SIG-M5 (cell line): ENCODE measurements at places on chromosomes 11 and 22.

DNA sequence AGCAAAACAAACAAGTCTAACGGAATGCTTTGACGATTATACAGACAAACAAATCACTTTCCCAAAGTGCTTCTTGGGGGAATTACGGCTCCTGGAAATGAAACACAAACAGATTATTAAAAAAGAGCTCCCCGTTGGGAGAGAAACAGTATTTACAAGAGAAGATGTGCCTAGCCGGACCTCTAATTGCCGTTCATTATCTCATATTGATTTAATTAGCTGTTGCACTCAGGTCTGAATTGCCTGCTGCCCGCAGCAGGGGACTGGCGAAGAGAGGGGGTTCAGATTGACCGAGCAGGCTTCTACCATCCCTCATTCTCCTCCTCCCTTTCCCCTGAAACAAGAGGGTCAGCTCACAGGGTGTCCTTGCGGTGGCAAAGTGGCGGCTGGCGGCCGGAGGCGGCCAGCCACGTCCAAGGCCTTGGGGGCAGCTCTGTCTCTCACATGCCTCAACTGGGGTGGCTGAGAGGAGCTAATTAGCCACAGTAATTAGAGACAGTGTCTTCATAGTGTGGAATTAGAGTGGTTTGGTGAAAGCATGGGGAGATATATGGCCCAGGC, 295.1 kb downstream of the MIAT start:
- no peak for DNase-seq

DNA sequence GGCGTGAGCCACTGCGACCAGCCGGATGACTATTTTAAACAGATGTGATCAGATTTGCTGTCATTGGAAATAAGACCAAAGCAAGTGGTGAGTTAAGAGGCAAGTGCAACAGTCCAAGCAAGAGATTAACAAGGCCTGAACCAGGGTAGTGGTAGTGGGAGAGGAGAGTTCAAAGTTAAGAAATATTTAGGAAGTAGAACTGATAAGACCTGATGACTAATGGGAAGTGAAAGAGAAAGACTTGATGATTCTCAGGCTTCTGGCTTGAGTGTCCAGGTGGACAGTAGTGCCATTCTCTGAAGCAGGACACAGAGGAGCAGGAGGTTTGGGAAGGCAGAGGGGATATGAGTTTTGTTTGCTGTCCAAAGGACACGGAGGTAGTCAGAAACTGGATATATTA, 7.2 kb downstream of the NDUFC2 start:
- DNase-seq: no peak

DNA sequence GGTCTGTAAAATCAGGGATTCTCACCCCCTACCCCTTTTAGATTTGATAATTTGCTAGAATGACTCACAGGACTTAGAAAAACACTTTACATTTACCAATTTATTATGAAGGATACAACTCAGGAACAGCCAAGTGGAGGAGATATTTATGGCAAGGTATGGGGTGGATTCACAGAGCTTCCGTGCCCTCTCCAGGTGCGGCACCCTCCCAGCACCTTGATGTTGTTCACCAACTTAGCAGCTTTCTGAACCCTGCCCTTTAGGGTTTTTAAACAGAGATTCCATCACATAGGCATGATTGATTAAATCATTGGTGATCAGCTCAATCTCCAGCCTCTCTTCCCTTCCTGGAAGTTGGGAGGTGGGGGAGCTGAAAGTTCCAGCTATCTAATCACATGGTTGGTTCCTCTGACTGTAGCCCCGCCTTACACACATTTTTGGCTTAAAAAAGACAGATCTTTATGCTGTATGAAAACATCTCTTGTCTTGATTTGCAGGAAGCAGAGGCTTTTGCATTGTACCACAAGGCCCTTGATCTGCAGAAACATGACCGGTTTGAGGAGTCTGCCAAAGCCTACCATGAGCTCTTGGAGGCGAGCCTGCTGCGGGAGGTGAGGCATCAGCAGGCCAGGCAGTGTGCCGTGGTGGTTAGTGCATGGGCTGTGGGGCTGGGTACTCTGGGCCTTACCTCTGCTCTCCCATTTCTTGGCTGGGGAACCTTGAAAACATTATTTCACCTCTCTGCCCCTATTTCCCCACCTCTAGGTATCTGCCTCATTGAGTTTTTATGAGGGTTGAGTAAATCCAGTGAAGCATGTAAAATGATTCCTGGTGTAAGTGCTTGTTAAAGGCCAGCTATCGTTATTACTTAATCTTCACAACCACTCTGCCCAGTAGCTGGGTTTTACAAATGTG, 27.0 kb downstream of the CABIN1 start:
- DNase-seq: no peak

GRCh38 chr11:93519179-93519578, 24.0 kb downstream of the SMCO4 start:
- DNase-seq: no peak

DNA sequence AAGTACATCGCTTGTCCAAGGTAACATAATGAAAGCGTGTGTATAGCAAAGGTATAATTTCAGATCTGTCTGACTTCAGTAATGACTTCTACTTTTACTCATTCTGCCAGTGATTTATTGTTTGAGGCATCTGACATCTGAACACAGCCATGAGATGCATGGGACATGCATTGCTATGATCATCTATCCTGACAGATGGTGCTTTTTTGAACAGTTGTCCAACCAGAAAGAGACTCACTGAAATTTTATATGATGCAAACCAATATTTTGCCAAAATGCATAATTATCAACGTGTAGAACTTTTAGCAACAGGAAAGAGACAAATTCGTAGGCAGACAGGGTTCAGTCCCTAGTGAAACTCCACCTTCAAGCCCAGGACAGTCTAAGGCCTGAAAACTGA, 19.6 kb downstream of the OR5M3 start:
- no peak for DNase-seq

DNA sequence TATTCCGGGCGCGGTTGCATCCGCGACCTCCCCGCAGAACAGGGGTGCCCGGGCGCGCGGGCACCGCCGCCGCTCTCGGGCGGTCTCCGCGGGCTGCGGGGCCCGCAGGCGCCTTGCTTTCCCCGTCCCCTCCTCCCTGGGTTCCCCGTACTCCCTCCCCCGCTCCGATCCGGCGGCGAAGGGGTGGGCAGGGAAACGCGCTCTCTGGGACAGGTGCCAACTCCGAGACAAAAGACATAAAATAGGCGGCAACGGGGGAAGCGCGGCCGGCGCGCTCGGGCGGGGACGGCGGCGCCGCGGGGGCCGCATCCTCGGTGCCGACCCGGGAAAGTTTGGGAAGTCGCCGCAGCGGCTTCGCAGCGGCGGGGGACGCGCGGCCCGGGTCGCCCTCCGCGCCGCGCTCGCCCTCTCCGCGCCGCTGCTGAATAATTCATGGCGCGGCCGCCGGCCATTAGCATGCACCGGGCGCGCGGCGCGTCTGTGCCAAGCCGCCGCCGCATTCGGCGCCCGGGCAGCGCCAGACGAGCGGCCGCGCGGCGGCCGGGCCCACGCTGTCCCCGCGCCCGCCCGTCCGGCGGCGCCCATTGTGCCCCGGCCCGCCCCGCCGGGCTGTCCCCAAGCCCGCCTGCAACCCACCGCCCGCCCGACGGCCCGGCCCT, 78.7 kb upstream of the PPARA start:
- DNase-seq: no peak

- DNase-seq: no peak
These were observed 97.2 kb downstream of the GRIK4 start for GRCh38 chr11:120608760-120609211.

- DNase-seq: no peak
These were observed 127.4 kb upstream of the SORL1-AS1 start for GRCh38 chr11:121580154-121580553.

DNA sequence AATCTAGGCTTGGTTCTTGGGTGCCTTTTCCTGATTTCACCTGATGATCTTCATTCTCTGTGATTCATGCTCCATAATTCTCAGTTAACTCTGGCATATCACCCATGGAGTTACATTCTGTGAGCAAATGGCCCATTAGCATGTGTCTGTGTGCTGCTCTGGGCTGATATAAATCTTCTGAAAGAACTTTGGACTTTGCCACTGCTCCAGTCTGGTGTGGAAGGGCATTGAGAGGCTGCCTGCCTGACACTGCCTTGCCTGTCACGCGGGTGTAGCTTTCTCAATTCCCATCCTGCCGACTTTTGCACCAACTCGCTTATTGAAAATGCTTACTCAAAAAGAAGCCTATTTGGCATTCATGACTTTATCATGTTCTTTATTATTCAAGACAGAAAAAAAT, 42.2 kb downstream of the FAT3 start:
- no peak for DNase-seq

- no peak for DNase-seq
These were observed 204.4 kb downstream of the ADAMTS15 start for GRCh38 chr11:130652671-130653335.

GRCh38 chr11:2655016-2655719, 44.6 kb downstream of the KCNQ1OT1 start:
- DNase-seq: no peak

GRCh38 chr11:120521176-120521575, 9.6 kb downstream of the GRIK4 start:
- no peak for DNase-seq

DNA sequence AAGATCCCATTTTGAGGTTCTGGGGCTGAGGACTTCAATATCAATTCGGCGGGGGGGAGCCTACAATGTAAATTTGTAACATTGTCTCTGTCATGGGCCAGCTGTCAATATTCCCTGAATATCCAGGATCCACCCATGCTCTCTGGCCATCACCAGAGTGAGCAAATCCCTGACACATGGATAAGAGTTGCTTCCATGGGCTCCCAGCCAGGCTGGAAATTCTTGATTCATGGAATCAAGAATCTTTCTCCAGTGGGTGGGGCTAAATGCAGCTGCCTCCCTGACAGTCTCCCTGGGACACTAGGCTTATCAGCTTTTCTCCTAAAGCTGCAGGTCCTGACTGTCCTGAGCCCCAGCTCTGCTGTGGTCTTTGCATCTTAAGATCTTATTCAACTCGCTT, 86.9 kb upstream of the IGLL5 start:
- DNase-seq: no peak

DNA sequence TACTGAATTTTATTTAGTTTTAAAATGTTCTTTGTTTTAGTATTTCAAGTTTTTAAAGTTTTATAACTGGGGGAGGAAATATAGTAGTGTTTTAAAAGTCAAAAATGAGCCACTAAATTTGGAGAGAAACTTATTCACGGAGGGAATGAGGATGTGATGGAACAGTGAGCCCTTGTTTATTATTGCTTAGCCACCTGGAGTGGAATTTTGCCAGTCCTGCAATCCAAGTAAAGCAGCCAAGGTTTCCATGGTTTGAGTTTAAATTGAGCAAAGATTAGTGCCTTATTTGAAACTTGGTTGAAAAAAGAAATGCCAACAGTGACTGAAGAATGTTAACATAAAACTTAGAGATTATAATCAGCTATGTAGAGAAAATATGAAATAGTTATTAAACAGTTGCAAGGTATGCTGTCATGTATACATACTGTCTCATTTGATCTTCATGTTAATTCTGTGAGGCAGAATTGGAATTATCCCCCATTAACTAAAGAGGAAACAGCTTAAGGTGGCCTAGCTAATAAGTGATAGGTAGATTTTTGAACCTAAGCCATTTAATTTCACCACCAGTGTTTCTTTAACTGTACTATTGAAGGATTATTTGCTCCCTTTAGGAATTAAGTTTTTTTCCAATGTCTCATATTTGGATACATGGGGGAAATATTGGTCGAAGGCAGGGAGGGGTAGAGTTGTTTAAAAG, 36.4 kb downstream of the SWAP70 start:
- no peak for DNase-seq

GRCh38 chr11:132379540-132379939, 1009.1 kb downstream of the NTM start:
- no peak for DNase-seq

GRCh38 chr22:48896766-48897644, 930.7 kb downstream of the BRD1 start:
- DNase-seq: no peak

- DNase-seq: no peak
These were observed 122.3 kb downstream of the RCN1 start for GRCh38 chr11:32213223-32213622.

DNA sequence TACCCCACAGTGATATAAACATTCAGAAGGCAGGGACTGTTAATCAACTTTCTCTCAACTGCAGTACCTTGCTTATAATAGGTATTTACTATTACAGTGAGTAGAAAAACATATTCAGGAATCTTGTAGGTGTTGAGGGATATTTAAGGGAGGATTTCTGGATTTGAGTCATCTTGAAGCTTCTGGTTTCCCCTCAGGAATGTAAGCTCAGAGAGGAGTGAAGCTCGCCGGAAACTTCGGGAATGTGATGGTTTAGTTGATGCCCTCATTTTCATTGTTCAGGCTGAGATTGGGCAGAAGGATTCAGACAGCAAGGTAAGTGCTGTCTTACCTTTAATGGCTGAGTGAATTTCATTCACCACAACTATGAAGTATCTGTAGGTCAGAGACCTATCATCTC, 42.9 kb downstream of the CTNND1 start:
- DNase-seq: no peak

DNA sequence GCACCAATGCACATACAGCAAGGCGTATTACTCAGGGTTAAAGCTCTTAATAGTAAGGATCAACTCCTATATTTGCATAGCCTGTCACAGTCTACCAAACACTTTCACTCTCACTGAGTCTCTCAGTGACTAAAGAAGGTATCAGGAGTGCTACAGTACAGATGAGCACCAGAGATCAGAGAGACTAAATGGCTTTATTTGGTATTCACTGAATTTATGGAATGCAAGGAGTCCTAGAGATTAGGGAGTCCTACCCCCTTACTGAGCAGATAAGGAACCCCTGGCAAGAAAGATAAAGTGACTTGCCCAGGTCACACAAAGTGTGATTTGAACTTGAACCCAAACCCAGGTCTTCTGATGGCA, 396.4 kb upstream of the CCDC90B start:
- no peak for DNase-seq

GRCh38 chr11:44899959-44900358, 50.7 kb downstream of the TP53I11 start:
- no peak for DNase-seq

DNA sequence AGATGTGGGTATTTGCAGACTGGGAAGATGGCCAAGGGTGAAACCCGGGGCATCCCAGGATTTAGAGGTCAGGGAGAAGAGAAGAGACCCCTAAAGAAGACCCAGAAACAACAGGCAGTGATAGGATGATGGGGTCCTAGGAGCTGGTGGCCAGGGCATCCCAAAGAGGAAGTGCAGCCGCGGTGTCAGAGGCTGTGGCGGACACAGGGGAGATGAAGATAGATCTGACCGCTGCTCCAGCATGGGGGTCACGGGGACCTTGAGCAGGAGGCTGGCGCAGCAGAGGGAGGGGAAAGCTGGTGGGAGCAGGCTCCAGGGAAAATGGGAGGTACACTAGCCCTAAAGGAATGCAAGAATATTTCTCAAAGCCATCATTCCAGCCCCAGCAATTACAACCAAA, 47.3 kb downstream of the CTTN start:
- DNase-seq: no peak

DNA sequence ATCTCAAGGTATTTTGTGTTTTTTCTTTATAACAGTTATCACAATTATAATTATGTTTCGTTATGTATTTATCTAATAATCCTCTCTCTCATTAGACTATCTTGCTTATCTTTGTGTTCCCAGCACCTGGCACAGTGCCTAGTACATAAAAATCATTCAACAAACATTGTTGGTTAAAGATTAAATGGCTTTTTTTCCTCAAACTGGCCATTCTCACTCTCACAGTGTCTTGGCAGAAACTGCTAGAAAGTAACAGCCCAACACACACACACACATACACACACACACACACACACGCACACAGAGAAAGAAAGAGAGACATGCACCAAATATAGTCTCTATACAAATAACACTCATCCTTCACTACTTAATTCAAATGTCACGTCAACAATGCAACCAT, 36.8 kb downstream of the OR10A6 start:
- DNase-seq: no peak
